ENCODE measurements at places on chromosomes 5 and 9. TPM values are rescaled to one million over a fixed set of nuclear protein-coding genes. Genes with fewer than 3 reads are reported as not detected.

The CD14 gene
- not detected for total RNA-seq

The PCDHGB4 gene
- total RNA-seq, result 7.1 TPM

The TMEM174 gene
- total RNA-seq, result 0.13 TPM

The FBLL1 gene
- total RNA-seq, result 0.33 TPM

The ERMP1 gene
- 18.3 TPM for total RNA-seq

The STOM gene
- 29.3 TPM for total RNA-seq

The RNF208 gene
- 5.3 TPM for total RNA-seq

The IL9 gene
- total RNA-seq, result not detected

The ANKRD18B gene
- 4.8 TPM for total RNA-seq

The BTNL8 gene
- not detected for total RNA-seq

The TMEFF1 gene
- total RNA-seq, result 3.3 TPM

The PCDHB15 gene
- total RNA-seq, result 1.0 TPM

The PCDHA3 gene
- 0.13 TPM for total RNA-seq

The FOXE1 gene
- total RNA-seq, result 0.38 TPM

The CETN3 gene
- 1.0 TPM for total RNA-seq

The PCA3 gene
- not detected for total RNA-seq

The DND1 gene
- total RNA-seq, result under 0.01 TPM

The LMX1B gene
- total RNA-seq, result 0.63 TPM

The PCDHB12 gene
- 0.25 TPM for total RNA-seq

The NREP gene
- 307 TPM for total RNA-seq

The ADAMTS19 gene
- total RNA-seq, result 0.13 TPM

The FST gene
- 0.98 TPM for total RNA-seq

Measured in mesangial cell (primary cell).